GM10248 (cell line): ENCODE measurements at places on chromosomes 11 and 22.

GRCh38 chr11:86210898-86211297 lies 33.7 kb upstream of the EED start:
- DNase-seq, result no peak

DNA sequence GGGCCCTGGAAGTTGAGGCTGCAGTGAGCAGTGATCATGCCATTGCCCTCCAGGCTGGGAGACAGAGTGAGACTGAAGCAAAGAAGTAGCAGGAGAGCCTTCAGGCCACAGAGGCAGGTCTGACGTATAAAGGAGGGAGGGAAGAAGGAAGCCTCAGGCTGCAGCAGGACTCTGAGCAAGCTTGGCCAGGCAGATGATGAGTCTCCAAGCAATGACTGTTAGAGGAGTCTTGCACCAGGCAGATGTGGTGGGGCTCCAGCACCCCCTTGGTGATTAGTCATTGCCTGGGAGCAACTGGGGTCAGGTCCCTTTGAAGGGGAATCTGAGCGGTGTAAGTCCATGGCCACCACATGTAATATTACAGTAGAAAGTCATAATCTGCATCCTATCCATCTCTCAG lies 36.6 kb upstream of the NFAM1 start:
- DNase-seq, result no peak

GRCh38 chr22:36017651-36018091 lies 11.0 kb downstream of the RBFOX2 start:
- DNase-seq, result no peak

- no peak for DNase-seq
These were observed 2.1 kb upstream of the MTFP1 start for GRCh38 chr22:30423301-30423958.

- DNase-seq, result no peak
These were observed 5.5 kb upstream of the SHISA8 start for GRCh38 chr22:41920271-41920976.

DNA sequence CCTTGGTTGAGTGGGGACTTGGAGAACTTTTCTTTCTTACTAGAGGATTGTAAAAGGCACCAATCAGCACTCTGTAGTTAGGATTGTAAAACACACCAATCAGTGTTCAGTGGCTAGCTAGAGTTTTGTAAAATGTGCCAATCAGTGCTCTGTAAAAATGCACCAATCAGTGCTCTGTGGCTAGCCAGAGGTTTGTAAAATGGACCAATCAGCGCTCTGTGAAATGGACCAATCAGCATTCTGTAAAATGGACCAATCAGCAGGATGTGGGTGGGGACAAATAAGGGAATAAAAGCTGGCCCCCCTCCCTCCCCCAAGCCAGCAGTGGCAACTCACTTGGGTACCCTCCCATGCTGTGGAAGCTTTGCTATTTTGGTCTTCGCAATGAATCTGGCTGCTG lies 5.5 kb upstream of the DRG1 start:
- DNase-seq, result no peak

- no peak for DNase-seq
These were observed 36.1 kb downstream of the RPUSD4 start for GRCh38 chr11:126175393-126175792.
